Pulmonary artery endothelial cell (primary cell): ENCODE measurements at places on chromosomes 13 and 19.

- no peak for DNase-seq
Observed at GRCh38 chr13:42876887-42877545, 95.6 kb downstream of the FAM216B start.

GRCh38 chr13:33004511-33004910 is 11.7 kb upstream of the KL start:
- DNase-seq, result no peak

- no peak for DNase-seq
Observed at GRCh38 chr19:42293540-42293939, 8.4 kb upstream of the PRR19 start.

- DNase-seq, result no peak
Observed at GRCh38 chr19:23541991-23542390, 145.0 kb downstream of the ZNF675 start.

DNA sequence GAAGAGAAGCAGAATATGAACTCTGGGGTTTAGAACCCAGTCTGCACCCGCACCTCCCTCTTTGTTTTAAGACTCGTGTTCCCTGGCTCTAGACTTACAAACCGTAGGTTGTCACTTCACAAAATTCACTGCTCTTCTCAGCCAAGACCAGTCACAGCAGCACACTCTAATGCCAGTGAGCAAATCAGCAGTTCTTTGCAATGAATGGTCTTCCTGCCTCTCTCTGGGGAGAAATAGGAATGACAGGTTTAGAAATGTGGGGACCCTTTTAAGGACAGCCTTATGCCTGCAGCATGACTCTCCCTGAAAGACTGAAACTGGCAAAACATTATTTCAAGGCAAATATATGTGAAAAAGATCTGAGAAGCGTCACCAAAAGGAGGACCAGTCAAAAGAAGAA is 156.9 kb downstream of the KCTD15 start:
- no peak for DNase-seq
